DMS53 (cell line): ENCODE measurements at places on chromosomes 7 and 10.

DNA sequence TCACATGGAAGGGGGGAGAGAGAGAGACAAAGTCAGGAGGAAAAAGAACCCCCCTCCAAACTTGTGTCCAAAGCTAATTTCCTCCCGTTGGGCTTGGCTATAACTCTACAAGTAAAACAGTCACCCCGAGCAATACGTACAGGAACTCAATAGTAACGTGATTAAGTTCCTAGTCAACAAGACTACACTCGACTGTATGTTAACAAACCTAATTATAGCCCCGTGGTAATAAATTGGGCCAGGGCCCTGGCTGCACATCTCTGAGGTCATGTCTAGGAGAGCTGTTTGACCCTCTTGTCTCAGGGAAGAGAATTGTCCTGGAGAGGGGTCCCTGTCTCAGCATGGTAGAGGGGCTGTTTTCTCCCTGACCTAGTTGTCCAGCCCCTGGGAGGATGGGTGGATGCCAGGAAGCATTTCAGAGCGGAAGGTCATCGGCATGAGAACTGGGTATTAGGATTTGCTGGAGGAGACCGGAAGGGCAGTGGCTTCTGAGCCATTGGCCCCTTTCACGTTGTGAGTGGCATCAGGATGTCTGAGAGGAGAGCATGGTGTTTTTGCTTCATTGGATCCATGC, 60.2 kb upstream of the COMTD1 start:
- no peak for DNase-seq

- DNase-seq = no peak
Measured at GRCh38 chr7:20350996-20351692, 20.4 kb downstream of the ITGB8 start.

GRCh38 chr7:15554744-15555143, 7.1 kb downstream of the AGMO start:
- no peak for DNase-seq

DNA sequence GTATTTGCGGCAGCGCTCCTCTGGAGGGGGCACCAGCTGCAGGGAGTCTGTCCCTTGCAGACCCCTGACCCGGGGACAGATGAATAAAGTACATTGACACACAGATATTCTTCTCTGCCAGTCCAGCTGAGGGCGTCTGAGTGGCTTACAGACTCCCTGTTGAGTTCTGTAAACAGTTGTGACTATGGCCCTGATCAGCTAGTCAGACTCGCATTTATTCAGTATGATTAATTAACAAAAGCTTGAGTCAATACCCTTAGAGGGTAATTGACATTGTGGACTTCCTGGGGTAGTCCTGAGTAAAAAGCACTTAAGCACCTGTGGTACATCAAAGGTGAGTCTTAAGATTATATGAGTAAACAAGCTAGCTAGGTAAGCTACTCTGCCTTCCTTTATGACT, 21.0 kb downstream of the ANKRD30A start:
- no peak for DNase-seq

GRCh38 chr7:158536871-158537515, 50.6 kb downstream of the PTPRN2 start:
- DNase-seq = no peak

DNA sequence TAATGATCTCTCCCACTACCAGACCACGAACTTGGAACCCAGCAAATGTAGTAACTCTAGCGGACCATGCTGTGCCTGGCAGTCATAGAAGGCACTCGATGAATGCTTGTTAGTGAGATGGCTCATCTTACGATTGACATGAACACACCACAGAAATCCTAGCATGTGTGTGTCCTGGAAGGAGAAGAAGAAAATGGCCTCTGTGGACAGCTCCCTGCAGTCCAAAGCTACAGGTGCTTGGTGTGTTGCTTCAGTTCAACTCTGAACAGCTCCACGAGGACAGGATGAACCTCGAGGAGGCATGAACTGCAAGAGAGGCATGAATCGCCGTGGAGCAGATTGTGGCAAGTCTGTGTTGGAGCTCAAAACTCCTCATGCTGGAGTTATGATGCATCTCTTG, 93.5 kb downstream of the KLF6 start:
- DNase-seq = no peak

- no peak for DNase-seq
Measured at GRCh38 chr10:124557648-124558338, 96.2 kb downstream of the LHPP start.

DNA sequence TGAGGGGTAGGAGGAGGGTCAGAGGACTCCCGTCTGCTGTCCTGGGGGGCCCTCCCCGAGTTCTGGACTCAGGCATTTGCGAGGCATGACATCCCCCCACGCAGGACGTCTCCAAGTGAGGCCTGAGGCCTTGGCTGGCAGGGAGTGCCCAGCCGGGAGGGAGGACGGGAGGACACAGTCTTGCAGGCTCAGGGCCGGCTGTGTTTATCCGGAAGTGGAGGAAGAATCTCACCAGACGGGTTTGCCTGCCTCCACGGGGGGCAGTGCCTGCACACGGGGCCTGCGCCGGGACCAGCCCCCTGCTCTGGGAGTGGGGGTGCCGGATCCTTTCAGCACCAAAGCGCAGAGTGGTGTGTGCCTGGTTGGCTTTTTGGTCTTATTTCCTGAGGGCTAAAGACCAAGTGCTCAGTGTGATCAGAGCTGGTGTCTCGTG, 10.9 kb downstream of the PWWP2B start:
- DNase-seq = peak; percentile 96

- DNase-seq = no peak
Measured at GRCh38 chr10:76469675-76470074, 1038.3 kb downstream of the LRMDA start.

DNA sequence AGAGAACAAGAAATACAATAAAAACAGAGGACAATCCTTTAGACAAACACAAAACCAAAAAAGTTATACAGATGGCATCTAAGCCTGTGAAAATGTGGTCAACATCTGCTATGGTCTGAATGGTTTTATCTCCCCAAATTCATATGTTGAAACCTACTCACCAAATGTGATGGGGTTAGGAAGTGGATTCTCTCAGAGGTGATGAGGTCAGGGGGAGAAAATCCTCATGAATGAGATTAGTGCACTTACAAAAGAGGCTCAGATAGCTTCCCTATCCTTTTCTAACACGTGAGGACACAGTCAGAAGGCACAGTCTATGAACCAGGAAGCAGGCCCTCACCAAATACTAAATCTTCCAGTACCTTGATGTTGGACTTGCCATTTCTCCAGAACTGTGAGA, 147.8 kb upstream of the GPR22 start:
- DNase-seq = no peak

DNA sequence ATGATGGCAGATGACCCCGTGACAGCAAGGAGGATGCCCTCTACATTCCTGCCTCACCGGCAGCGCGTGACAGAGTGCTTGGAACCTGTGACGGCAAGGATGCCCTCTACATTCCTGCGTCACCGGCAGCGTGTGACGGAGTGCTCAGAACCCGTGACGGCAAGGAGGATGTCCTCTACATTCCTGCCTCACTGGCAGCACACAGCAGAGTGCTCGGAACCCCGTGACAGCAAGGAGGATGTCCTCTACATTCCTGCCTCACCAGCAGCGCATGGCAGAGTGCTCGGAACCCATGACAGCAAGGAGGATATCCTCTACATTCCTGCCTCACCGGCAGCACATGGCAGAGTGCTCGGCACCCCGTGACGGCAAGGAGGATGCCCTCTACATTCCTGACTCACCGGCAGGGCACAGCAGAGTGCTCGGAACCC, 231.0 kb downstream of the DIP2C start:
- no peak for DNase-seq

GRCh38 chr10:19546224-19546623, 270.0 kb upstream of the PLXDC2 start:
- DNase-seq = no peak

- no peak for DNase-seq
Measured at GRCh38 chr7:104136981-104137380, 70.8 kb downstream of the ORC5 start.

GRCh38 chr10:69045441-69046300, 42.2 kb upstream of the SRGN start:
- DNase-seq = peak; percentile 14

GRCh38 chr7:37259319-37259821, 189.3 kb downstream of the ELMO1 start:
- no peak for DNase-seq

GRCh38 chr7:84317536-84317935, 122.9 kb upstream of the SEMA3A start:
- no peak for DNase-seq

DNA sequence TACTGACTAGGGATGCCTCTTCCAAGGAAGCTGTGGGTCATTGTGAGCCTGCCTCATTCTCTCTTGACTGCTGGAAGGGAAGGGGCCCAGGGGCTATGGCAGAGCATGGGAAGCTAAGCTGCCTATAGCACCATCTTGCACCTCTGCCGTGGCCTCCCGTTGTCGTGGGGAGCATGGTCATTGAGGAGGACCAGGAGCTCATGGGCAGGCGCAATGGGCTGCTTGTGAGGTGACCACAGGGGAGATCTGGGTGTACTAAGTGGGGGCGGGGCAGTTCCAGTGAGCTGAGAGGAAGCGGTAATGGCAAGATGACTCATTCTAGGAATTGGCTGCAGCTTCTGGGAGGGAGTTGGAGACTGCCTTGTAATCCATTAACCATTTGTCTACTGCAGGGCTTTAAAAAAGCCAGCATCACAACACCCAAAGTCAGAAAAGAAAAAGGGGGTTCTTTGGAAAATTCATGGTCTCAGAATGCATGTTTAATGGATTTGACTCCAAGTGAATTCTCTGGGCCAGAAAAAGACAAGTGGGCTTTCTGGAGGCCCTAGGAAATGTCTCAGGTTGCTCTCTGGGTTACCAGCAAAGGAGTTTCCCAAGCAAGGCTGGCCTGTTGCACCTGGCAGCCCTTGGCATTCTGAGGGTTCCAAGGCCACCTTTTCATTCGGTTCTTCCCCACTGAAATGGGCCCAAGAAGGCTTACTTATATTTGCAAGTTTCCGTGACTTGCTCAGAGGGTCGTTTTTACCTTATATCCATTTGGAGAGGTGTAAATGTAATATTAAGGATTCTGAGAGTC, 3.6 kb downstream of the DUSP5 start:
- peak; percentile 87 for DNase-seq

GRCh38 chr7:155497149-155497901, 39.4 kb downstream of the EN2 start:
- no peak for DNase-seq

- DNase-seq = no peak
Measured at GRCh38 chr10:71804077-71804476, 30.8 kb upstream of the VSIR start.

GRCh38 chr10:33507662-33508425, 173.4 kb upstream of the NRP1 start:
- DNase-seq = no peak

DNA sequence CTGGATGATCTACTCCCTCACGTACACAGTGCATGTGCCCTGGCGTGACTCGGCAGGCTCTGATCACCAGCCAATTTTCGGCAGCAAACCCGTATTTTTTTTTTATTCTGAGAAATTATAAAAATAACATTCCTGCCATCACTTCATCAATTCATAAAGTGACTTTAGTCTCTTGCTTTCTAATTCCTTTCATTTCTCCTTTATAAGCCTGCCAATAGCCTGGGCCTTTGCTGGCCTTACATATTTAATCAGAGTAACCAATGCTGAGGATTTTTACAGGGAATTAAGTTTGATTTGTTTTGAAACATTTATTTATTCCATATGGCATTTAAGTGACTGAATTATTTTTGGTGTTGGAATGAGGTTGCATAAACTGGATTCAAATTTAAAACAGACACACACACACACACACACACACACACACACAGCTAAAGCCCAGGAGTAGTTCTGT, 140.8 kb downstream of the ETV1 start:
- no peak for DNase-seq

DNA sequence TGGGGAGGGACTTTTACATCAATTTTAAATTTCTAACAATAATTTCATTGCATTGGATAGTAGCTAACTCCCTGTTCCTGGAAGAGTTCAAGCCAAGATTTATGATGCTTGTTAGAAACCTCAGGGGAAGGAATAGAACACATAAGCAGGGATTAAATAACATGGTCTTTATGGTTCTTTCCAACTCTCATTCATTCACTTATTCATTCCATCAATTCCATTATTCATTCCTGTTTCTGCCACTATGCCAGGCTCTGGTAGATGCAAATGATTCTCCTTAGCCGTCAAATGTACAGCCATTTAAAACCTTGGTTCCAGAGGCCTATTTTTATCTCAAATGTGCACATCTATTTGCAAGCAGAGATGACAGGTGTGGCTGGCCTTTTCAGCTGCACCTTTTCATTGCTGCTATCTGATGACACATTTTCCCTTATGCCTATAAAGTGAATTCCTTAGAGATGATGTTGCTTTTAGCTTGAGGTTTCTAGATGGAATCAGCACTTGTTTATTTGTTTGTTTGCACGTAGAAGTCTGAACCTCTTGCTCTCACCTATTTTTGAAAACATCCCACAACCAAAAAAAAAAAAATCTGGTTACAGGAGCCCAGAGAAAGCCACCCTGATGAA, 205.7 kb upstream of the IGFBP3 start:
- no peak for DNase-seq

GRCh38 chr10:61298194-61298593, 155.0 kb downstream of the TMEM26 start:
- DNase-seq = no peak

GRCh38 chr7:102985176-102985783, 72.5 kb downstream of the LRRC17 start:
- DNase-seq = no peak

DNA sequence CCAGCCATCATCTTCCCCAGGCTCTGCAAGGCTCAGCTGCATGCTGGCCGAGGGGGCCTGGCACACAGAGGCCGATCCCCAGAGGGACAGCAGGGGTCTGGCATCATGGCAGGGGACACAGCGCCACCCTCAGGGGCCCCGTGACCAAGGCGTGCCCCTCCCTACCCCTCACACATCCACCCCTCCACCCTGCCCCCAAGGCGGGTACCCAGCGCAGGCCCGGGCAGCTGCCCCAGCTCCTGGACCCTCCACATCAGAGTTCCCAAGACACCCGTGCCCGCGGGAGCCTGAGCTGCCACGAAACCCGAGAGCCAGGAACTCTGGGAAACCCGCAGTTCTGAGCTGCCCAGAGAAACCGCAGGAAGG, 46.5 kb upstream of the TNRC18 start:
- DNase-seq = no peak

DNA sequence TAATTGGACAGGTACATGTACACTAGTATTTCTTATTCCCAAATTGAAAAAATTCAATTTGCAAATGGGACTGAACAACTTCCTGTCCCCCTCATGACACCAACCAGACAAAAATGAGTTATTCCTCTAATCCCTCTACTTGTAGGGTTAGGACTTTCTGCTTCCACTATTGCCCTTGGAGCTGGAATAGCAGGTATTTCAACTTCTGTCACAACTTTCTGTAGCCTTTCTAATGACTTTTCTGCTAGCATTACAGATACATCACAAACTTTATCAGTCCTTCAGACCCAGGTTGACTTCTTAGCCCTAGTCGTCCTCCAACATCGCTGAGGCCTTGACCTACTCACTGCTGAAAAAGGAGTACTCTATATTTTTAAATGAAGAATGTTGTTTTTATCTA, 6.4 kb downstream of the CYP3A7 start:
- DNase-seq = no peak
